Activated CD4-positive, alpha-beta T cell treated with anti-CD3 and anti-CD28 coated beads, Interleukin-2, amount 10 ng/mL, durations not matched to agents 7 days and 5 days (primary cell): ENCODE measurements at places on chromosomes 2 and 18. TPM values are rescaled to one million over a fixed set of nuclear protein-coding genes. Genes with fewer than 3 reads are reported as not detected.

DNA sequence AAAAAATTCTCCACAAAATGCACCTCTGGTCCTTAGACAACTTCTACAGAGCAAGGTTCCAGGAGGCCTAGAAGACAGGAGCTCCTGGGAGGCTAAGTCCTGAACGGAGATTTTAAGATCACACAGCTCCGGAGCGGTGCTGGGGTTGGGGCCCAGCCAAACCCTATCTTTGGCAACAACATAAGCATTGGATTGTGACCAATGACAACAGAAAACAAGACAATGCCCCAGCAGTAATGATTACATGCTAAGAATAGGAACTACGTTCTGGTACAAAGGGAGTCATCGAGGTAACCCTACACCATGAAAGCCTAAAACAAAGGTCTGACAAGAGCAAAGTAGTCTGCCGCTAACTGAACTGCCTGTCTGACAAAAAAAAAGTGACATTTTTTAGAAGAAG, 171.2 kb downstream of the CMPK2 start:
- DNase-seq: no peak

Gene CYBRD1
- total RNA-seq: 0.31 TPM

Gene ZBTB7C
- total RNA-seq: 0.10 TPM

Gene STPG4
- 0.44 TPM for total RNA-seq

DNA sequence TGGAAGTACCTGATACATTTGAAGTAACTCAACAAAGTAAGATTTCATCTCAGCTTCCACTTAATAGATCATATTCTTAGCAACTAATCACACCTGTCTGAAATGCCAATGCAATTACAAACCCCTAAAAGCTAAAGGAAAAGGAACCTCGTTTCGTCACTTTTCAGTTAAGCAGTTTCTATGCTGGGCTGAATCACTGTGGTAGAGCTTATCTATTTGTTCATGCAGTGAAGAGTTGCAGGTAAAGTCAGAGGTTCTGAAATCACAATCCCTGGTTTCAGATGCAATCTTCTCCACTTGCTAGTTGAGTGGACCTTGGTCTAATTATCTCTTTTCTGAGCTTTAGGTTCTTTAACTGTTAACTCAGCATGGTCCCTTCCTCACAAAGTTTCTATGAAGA, 6.3 kb downstream of the HRH4 start:
- DNase-seq: no peak

Gene ZSWIM2
- total RNA-seq: not detected

DNA sequence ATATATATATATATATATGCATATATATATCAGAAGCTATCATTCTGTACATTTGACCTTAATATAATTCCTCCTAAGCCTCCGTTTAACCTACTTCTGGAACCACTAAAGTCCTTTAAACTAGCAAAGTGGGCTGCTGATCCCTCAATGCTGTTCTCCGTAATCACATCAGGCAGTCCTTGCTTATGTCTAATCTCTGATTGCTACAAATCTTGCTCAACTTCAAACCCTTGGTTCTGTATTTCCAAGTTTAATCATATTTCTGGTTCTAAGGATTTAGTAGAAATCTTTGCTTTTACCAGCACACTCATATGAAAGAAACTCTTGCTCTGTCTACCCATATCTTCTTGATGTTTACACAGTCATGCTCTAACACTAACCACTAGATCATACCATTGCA, 91.5 kb upstream of the GALNT13 start:
- DNase-seq: no peak
